ENCODE measurements at places on chromosomes 6 and 20.
A peak's percentile ranks its signal among the peaks of the same experiment; 100 is the strongest.

GRCh38 chr6:1091900-1092299 lies 220.0 kb upstream of the FOXQ1 start:
- no peak for DNase-seq

DNA sequence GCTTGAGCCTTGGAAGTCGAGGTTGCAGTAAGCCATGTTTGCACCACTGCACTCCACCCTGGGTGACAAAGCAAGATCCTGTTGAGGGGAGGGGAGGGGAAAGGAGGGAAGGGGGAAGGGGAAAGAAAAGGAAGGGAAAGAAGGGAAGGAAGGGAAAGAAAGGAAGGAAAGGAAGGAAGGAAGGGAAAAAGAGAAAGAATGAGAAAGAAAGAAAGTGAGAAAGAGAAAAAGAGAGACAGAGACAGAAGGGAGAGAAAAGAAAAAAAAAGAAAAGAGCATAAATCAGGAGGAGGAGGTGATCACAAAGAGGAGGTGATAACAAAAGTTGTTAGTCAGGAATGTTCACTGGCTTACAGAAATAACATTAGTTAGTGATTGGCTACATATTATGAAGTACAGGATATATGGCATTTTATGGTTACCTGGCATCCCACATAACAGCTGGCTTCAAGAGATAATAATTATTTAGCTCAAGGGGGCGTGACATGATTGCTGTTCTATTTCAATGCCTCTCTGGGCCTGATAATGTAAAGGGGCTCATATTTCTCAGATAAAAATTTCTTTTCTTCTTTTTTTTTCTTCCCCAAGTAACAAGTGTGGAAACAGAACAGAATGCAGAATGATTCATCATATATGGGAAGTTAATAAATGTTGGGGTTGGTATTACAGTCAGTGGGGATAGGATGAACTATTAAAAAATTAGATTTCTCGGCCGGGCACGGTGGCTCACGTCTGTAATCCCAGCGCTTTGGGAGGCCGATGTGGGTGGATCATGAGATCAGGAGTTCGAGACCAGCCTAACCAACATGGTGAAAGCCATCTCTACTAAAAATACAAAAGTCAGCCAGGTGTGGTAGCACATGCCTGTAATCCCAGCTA lies 27.1 kb downstream of the SAMHD1 start:
- DNase-seq = peak; percentile 85

DNA sequence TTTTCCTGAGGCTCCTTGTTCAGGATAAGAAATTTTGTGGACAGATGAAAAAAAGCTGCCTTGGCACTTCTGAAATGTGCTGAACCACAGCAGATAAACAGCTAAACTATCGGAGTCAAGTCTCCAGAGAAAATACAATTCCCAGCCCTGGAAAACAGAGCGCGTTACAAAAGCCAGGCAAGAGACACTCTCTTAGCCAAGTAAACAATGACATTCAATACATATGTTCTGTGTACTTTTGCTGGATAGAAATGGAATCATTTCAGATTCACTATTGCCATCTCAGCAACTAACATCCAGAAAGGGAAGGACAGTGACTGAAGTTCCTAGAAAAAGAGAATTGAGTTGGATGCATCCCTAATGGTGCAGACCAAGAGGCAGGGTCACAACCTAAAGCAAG lies 196.8 kb upstream of the NRSN1 start:
- no peak for DNase-seq

DNA sequence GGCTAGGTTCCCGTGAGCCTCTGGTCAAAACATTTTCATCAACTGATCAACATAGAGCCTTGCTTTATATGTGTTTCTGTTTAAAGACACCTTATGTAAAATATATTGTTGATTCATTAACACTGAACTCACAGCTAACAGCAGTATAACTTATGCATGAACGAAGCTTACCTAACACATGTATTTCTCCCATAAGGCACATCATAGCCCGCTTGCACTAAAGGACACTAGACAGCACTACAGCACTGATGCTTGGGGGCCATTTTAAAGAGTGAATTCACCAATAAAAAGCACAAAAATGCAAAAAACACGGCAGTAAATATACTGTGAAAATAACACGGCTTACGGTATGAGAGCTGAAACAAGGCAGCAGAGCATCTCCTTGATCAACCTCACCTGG lies 4.0 kb downstream of the FLOT1 start:
- no peak for DNase-seq

- peak; percentile 50 for DNase-seq
These were observed 1.2 kb upstream of the UFL1 start for GRCh38 chr6:96520171-96521115.

DNA sequence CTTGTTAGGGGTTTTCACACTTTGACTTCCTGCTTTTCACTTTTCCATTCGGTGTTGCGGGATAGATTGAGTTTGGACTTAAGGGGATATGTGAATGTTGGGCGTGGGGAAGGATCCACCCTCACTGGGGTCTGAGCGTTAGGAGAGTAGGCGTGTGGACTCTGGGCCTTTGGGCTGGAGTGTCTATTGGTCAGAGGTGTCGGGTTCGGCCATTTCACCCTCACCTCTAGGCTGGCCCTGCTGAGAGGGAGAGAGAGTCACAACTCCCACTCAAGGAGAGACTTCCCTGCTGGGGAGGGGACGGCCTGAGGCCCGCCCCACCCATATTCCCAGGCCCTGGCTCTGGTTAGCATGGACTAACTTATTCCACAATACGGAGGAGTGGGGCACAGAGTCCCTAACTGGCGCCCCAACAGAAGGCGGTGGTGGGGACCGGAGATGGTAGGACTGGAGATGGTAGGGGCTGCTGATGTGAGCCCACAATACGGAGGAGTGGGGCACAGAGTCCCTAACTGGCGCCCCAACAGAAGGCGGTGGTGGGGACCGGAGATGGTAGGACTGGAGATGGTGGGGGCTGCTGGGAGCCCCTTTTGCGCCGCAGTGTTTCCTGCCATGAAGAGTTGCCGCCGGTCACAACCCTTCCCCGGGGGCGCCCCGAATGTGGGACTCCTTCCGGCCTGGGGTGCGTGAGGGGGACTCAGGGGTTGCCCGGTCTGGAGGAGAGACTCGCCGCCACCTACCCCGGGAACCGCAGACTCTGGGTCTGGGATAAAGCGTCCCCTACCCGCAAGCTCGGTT lies 1.4 kb upstream of the PTPRA start:
- no peak for DNase-seq

- DNase-seq = peak; percentile 16
These were observed 719.4 kb downstream of the EPM2A start for GRCh38 chr6:145015739-145016558.

DNA sequence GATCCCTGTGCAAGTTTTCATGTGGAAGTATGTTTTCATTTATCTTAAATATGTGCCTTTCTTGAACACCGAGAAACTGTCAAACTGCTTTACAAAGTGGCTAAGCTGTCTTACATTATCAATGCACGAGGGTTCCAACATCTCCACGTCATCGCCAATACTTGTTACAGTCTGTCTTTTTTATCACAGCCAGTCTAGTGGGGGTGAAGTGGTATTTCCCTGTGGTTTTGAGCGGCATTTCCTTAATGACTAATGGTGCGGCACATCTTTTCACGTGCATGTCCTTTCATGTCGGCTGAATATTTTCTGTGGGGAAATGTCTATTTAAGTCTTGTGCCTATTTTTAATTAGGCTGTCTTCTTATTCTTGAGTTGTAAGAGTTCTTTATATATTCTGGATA lies 280.4 kb downstream of the FOXC1 start:
- no peak for DNase-seq

- DNase-seq = no peak
These were observed 172.4 kb downstream of the PLCB4 start for GRCh38 chr20:9241232-9241692.

All from hematopoietic multipotent progenitor cell treated with erythropoietin and hydrocortisone succinate and interleukin-3 and kit ligand, for 8 days (in vitro differentiated cells).